ENCODE measurements at places on chromosomes 2 and 18. TPM values are rescaled to one million over a fixed set of nuclear protein-coding genes. Genes with fewer than 3 reads are reported as not detected.

The DBI gene
- 99.6 TPM for total RNA-seq

- no peak for DNase-seq
Observed at GRCh38 chr2:109066917-109067597, 61.9 kb upstream of the SH3RF3 start.

- DNase-seq: no peak
Observed at GRCh38 chr2:24494410-24494809, 3.4 kb downstream of the NCOA1 start.

DNA sequence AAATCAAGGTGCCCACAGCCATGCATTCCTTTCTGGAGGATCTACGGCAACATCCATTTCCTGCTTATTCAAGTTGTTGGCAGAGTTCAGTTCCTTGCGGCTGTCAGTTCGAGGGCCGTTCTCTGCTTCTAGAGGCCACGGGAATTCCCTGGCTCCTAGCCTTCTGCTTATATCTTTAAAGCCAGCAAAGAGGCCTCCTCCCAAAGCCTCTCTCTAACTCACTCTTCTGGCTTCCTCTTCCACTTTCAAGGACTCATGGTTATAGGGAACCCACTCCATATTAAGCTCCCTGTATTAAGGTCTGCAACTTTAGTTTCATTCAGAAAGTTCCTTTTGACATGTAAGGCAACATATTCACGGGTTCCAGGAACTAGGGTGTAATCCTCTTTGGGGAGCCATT is 150.1 kb upstream of the RMP24 start:
- no peak for DNase-seq

DNA sequence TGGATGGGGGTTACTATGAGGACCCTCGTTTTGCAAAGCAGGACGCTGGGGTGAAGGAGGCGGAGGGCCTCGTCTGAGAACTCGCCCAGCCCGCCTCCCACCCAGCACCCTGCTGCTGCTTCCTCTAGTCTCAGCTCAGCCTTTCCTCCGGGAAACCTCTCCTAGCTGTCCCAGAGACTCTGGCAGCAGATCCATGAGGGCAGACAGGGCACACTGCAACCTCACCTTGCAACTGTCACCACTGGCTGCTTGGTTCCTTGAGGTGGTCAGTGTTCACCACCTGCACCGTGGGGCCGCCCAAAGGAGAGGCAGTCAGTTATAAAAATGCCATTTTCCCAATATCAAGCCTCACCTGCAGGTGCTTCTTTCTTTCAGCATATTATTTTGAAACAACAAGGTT is 45.6 kb downstream of the PARD6G start:
- DNase-seq: no peak

GRCh38 chr2:49296107-49296867 is 142.0 kb upstream of the FSHR start:
- DNase-seq: no peak

DNA sequence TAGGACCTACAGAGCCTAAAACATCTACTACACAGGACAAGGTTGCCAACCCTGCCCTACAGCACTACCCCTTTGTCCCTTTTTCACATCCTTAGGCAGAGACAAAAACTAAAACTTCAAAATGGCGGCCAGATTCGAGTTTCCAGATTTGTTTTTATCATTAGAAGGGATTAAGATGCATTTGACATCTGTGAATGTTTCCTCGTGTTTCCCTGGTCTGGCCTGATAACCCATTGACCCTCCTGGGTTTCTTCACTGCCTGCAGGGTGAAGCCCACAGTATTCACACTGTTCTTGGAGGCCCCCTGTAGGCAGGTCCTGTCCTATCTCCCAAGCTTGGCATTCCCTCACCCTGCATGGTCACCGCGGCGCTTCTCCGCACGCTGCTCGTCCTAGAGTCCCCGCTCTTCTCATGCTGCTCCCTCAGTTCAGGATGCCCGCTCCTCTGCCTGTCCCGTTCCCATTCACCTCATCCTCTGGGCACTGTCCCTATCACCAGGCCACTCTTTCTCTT is 67.6 kb downstream of the TPGS2 start:
- DNase-seq: no peak

- DNase-seq: no peak
Observed at GRCh38 chr2:213491376-213491775, 207.1 kb downstream of the SPAG16 start.

- DNase-seq: no peak
Observed at GRCh38 chr18:74980669-74981068, 228.3 kb downstream of the PTGR3 start.

DNA sequence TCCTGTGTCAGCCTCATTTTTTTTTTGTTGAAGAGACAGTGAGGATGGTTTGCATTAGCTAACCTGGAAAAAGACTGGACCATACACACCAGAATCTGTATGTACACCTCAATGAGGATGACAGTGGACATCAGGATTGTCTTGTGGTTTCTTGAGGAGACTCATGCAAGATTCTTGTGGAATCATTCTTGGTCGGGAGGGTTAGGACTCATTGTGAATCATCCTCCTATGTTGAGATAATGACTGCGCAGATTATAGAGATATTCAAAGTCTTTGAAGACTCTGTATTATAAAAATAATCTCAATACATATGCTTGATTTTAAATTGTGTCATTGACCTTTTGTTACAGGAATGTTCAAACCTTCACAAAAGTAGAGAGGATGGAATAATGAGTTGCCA is 49.1 kb upstream of the DOCK10 start:
- DNase-seq: no peak
